ENCODE measurements at places on chromosomes 2 and 18. TPM values are rescaled to one million over a fixed set of nuclear protein-coding genes. Genes with fewer than 3 reads are reported as not detected.

- no peak for DNase-seq
Observed at GRCh38 chr18:36312806-36313395, 15.4 kb downstream of the FHOD3 start.

DNA sequence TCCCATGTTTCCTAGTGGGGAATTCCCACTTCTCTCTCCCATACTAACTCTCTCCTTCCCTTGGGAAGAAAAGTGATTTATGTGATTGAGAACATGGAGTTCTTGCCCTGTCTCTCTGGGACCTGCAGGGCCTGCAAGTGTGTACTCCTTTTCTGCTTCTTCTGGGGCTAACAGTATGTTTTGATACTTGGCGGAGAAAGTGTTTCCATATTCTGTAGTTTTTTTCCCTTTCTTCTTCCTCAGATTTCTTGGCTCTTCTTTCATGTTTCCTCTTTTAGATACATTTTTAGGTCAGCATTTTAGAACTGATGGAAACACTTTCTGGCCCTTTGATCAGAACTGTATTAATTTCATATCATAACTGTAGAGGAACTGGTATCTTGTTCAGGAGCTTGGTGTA is 352.2 kb downstream of the DLGAP1 start:
- DNase-seq = no peak

DNA sequence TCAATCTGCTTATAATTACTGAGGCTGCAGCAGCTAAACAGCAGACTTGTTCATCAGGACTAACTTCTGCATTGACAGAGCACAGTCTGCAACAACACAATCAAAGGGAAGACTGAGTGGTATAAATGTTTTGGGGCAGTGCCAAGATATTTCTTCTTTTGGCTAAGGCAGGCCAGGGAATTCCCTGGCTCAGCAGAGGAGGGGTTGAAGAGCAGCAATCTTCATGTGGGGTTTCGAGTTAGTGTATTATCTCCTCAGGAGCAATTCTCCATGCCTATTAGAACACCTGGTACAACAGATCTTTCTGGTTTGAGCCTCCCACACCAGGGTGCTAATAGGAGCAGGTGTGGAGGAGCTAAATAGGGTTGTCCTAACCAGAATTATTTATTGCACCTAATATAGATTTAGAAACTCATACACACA is 103.0 kb upstream of the STK17B start:
- peak; percentile 35 for DNase-seq

- DNase-seq = peak; percentile 49
Observed at GRCh38 chr2:169819106-169819505, 5.6 kb downstream of the METTL5 start.

DNA sequence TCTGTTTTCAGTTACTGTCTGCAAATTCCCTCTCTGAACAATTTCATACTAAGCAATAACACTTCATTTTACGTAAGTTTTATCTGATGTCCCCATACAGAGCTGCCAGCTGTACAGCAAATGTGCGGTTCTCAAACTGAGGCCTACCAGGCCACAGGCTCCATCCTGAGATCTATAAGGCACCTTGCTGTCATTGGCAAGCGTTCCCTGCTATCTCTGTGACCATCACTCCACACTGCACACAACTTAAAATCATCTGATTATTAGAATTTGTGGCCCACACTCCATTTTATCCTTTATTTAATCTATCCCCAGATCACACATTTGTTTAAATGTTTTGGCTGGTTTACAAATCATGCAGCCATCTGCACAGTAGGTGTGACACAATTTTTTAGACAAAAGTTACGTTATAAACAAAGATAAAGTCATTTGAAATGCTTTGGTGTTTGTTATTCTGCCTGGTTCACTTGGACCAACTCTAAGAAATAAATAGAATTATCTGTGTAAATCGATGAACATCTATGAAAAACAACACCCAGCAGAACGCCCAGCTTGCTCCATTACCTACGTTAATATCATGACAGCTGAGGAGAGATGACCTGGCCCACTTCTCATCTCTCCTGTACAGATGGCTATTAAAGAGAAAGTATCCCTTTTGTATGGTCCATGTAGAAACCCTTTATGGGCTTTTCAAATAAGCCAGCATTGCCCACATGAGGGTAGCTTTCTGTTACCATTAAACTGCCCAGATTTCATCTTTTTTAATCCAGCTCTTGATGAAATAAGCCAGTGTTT is 162.4 kb downstream of the ZNF521 start:
- no peak for DNase-seq

- no peak for DNase-seq
Observed at GRCh38 chr2:201859949-201860348, 53.6 kb downstream of the CDK15 start.

DNA sequence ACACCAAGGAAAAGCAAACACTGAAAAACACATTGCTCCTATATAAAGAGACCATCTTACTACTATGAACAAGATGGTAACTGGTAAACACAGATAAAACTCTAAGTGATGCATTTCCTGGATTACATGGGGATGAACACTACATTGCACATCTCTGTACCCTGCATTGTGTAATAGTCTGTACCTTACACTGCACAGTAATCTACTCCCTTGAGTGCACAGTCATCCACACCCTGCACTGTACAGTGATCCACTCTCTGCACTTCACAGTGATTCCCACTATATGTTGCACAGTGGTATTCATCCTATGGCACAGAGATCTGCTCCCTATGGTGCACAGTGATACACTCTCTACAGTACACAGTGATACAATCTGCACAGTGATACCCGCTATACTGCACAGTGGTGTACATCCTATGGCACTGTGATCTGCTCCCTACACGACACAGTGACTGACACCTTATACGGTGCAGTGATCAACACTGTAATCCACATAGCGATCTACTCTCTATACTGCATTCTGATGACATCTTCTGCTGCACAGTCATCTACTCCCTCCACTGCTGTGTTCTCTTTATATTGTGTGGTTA is 462.2 kb upstream of the RGPD4 start:
- DNase-seq = no peak

DNA sequence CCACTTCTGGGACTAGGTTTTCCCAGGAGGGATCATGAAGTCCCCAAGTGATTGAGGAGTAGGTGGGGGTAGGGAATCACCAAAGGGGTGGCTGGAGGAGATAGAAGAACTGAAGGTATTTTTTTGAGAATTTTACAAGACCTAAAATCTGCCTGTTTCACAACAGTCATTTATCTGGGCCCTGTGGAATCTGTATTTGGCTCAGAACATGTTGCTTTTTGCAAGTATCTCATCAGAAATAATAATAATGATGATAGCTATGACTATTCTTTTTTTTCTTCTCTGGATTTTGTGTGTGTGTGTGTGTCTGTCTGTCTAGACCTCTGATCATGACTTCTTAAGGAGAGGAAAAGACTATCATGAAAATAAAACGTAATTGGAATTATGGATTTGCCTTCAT is 13.9 kb downstream of the STON1 start:
- no peak for DNase-seq

DNA sequence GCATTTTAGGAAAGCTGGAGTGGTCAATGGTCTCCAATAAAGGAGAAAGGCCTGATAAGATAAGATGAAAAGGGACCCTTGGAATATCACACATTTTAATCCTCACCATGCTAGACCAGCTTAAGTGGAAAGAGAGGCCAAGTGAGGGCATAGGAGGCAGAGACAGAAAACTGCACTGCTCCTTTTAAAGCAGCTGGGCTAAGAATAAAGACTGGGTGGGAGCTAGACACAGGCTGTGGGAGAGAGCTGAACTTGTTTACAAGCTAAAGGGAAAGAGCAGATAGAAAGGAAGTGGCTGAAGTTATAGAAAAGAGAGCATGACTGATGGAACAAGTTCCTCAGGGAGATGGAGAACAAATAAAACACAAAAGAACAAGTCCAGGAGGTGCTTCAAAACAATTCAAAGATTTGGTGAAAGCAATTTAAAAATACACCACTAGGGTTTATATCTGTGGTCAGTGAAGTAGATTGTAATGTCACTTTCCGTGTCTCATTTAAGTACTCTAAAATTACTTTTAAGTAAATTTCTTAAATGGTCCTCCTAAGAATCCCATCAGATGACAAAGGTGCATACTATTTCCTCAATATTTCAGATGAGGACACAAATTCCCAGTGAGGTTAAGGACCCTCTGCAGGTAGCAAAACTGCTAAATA is 7.5 kb downstream of the COL5A2 start:
- no peak for DNase-seq

GRCh38 chr2:106159866-106160785 is 34.0 kb downstream of the UXS1 start:
- DNase-seq = no peak

DNA sequence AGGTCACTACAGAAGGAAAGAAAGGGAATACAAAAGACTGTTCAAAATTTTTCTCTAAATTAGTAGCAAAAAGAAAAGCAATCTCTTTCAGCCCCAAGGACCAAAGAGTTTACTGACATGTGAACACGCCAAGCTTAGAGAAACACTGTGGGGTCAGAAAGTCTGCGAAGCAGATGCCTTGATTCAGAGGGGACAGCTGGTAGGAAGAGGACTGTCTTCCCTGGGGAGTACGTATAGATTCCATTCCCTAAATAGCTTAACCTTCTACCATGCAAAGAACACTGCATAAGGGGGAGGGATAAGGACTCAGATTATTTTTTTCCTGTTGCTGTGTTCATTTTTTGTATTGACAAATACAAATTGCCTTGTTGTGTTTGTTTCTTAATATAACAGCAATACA is 96.1 kb downstream of the IRS1 start:
- no peak for DNase-seq

DNA sequence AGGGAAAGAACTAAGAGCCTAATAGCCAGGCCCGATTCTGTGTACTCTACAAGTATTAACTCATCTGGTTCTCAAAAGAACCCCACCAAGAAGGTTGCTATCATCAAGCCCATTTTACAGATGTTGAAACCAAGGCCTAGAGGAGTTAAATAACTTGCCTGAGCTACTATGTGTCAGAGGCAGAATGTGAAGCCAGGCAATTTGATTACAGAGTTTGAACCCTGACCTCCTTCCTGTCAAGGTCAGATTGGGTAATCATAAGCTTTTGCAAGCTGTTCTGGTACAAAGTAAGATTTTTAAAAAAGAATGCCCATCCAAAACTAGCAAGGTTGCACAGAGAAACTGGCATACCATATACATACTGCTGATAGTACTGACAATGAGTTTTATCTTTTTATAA is 227.1 kb downstream of the HAUS1 start:
- no peak for DNase-seq

GRCh38 chr2:202932425-202933138 is 20.5 kb downstream of the CARF start:
- DNase-seq = no peak

Gene GATA6
- total RNA-seq = 182 TPM

Gene TMEM17
- total RNA-seq = 3.2 TPM

Gene ADGRF3
- total RNA-seq = 0.11 TPM

Gene SLC4A5
- total RNA-seq = 2.3 TPM

Gene METTL8
- 15.5 TPM for total RNA-seq

Gene TXNDC9
- total RNA-seq = 27.5 TPM
